Glutamatergic neuron (in vitro differentiated cells): ENCODE measurements at places on chromosomes 3 and 15. TPM values are rescaled to one million over a fixed set of nuclear protein-coding genes. Genes with fewer than 3 reads are reported as not detected.
A peak's percentile ranks its signal among the peaks of the same experiment; 100 is the strongest.

Gene ARGFX
- not detected for total RNA-seq

- H3K27ac ChIP-seq: no peak overlapping the region
- H3K27me3 ChIP-seq: peaks cover 5% of the 10 kb centered on the region
- H3K4me3 ChIP-seq: no peak overlapping the region
- no peaks in the 10 kb centered on the region for H3K36me3 ChIP-seq
- no peak for DNase-seq
- peaks cover 35% of the 10 kb centered on the region for H3K4me1 ChIP-seq
Observed at GRCh38 chr15:65639509-65639908, 17.8 kb downstream of the SLC24A1 start.

- H3K4me1 ChIP-seq: peaks cover 12% of the 10 kb centered on the region
- DNase-seq: no peak
- no peak overlapping the region for H3K27ac ChIP-seq
Observed at GRCh38 chr3:4735243-4735642, 242.1 kb downstream of the ITPR1 start.

DNA sequence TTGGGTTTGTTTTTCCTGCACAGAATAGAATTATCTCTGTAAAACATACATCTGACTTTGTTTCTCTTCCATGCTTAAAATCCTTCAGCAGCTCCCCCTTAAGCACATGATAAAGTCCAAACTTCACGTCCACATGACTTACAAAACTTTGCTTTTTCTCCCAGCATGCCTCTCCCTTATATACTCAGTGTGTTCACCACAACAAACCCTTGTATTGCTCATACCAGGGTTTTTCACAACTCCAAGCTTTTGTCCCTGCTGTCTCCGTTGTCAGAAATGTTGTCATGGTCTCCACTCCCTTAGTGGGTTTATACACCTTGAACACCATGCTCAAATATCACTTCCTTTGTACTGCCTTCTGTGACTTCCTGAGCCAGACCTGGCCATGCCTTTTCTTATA, 91.1 kb upstream of the MITF start:
- H3K27ac ChIP-seq: no peak overlapping the region
- DNase-seq: no peak
- H3K4me1 ChIP-seq: no peaks in the 10 kb centered on the region
- no peaks in the 10 kb centered on the region for H3K36me3 ChIP-seq
- no peak overlapping the region for H3K4me3 ChIP-seq
- no peaks in the 10 kb centered on the region for H3K27me3 ChIP-seq

GRCh38 chr3:24756101-24756888, 261.6 kb upstream of the THRB start:
- no peak overlapping the region for H3K27ac ChIP-seq
- H3K4me3 ChIP-seq: no peak overlapping the region
- H3K4me1 ChIP-seq: no peaks in the 10 kb centered on the region
- no peak for DNase-seq
- no peaks in the 10 kb centered on the region for H3K27me3 ChIP-seq

Gene NOX5
- total RNA-seq: not detected

Gene IGSF10
- 0.05 TPM for total RNA-seq

GRCh38 chr15:80401456-80401855, 2.7 kb upstream of the ARNT2 start:
- H3K4me1 ChIP-seq: peaks cover 27% of the 10 kb centered on the region
- DNase-seq: no peak
- H3K27me3 ChIP-seq: no peaks in the 10 kb centered on the region
- no peak overlapping the region for H3K27ac ChIP-seq
- H3K4me3 ChIP-seq: no peak overlapping the region

GRCh38 chr15:91765660-91766059, 87.8 kb upstream of the SLCO3A1 start:
- no peak overlapping the region for H3K27ac ChIP-seq
- H3K36me3 ChIP-seq: no peaks in the 10 kb centered on the region
- peaks cover 2% of the 10 kb centered on the region for H3K27me3 ChIP-seq
- no peak overlapping the region for H3K4me3 ChIP-seq
- no peak for DNase-seq

- no peak for DNase-seq
- no peaks in the 10 kb centered on the region for H3K36me3 ChIP-seq
- H3K4me3 ChIP-seq: no peak overlapping the region
- no peak overlapping the region for H3K27ac ChIP-seq
- no peaks in the 10 kb centered on the region for H3K4me1 ChIP-seq
Observed at GRCh38 chr3:36403661-36404060, 23.4 kb downstream of the STAC start.

Gene KLHL6
- not detected for total RNA-seq

GRCh38 chr3:48429960-48430707, at the start of gene PLXNB1:
Gene PLXNB1 (minus strand): TSS chr3:48430086. CDS start chr3:48424611, 5,475 bp downstream.
- peaks cover 18% of the 10 kb centered on the region for H3K27me3 ChIP-seq
- peaks cover 16% of the 10 kb centered on the region for H3K4me1 ChIP-seq
- peak within 1 kb of the TSS; percentile 73 for H3K27ac ChIP-seq
- DNase-seq: peak; percentile 47
- H3K4me3 ChIP-seq: peak within 1 kb of the TSS; percentile 80

DNA sequence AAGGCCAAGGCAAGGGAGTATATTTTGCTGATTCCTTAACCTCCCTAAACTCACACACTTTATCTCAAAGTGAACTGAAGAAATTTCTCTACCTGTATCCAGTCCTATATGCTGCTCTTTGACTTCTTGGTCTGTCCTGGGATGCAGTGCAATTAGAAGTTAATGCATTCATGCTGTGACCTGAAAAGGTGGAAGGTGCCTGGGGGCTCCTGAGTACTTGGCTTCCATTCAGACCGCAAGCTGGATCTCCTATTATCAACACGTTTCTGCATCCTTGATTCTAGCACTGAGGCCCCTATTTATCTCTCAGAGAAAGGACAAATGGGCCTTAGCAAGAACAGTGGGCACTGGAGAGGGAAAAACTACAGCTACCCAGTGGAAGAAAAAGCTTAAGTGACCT, 17.7 kb upstream of the CADPS start:
- no peak overlapping the region for H3K27ac ChIP-seq
- peaks cover 5% of the 10 kb centered on the region for H3K36me3 ChIP-seq
- H3K27me3 ChIP-seq: peaks cover 2% of the 10 kb centered on the region
- no peak overlapping the region for H3K4me3 ChIP-seq
- peaks cover 15% of the 10 kb centered on the region for H3K4me1 ChIP-seq

Gene CADM2
- 233 TPM for total RNA-seq

DNA sequence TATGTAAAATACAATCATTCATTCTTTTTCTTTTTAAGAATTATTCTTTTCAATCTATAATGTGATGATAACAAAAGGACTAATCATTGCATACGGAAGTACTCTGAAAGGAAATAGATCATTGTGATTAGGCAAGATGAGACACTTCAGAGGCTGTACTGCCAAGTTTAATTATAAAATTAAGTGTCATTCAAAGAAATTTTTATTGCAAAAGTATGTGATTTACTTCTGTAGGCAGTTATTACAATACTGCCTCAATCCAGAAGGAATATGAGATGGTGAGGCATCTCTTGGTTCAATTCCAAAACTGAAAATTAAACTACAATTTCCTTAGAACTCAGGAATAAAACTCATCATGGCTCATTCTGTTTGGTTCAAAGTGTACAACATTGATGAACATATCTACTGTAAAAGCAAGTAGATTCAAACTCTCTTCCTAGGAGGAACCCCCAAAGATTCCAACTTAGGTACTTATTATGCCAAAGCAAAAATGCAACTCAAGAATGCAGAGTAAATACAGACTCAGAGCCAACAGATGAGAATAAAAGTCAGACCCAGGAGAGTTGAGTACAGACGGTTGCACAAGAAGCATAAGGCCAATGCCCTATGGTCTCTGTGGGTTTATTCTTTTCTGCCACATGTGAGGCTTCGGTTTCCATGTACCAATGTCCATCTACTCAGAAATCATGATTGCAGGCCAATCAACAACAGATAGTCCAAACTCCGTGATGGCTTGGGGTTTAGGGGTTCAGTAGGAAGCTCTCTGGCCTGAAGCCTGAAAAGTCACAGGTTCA, 118.5 kb upstream of the WNT5A start:
- DNase-seq: no peak
- no peaks in the 10 kb centered on the region for H3K36me3 ChIP-seq

DNA sequence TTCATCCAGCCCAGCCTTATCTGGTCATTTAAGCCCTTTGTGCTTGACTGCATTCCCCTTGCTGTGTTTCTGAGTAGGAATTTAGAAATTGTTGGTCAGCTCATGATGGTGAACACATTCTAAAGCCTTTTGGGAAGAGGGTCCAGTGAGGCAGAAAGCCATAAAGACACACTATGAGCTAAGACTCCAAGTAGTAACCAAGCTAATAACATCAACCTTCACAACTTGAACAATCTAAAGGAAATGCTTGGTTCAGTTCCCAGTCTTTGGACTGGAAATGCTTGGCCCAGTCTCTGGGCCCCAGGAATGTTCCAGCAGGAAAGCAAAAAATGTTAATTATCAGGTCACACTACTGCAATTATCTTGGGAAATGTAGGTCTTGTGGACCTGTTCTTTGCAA, 7.7 kb downstream of the PLSCR1 start:
- peaks cover 4% of the 10 kb centered on the region for H3K4me1 ChIP-seq
- H3K36me3 ChIP-seq: no peaks in the 10 kb centered on the region
- H3K4me3 ChIP-seq: no peak overlapping the region
- H3K27ac ChIP-seq: no peak overlapping the region
- no peak for DNase-seq

Gene RTP1
- not detected for total RNA-seq

DNA sequence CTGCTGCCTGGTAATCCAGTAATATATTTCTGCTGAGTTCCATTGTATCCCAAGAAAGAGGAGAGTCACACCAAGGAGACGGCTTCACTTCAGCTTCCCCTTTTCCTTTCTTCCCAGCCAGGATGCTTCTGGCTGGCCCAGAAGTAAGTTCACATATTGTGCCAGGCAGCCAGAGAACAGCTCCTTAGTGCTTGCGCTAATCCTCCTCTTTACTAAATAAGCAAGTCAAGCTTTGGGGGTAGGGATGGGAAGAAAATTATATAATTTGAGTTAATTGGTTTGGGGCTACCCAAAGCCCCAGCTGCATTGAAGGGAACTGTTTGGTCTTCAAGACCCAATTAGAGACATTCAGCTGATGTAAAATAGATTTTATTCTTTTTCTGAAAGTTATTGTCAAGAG, 218.8 kb upstream of the HES1 start:
- peaks cover 6% of the 10 kb centered on the region for H3K36me3 ChIP-seq
- H3K4me3 ChIP-seq: no peak overlapping the region
- H3K27ac ChIP-seq: no peak overlapping the region

DNA sequence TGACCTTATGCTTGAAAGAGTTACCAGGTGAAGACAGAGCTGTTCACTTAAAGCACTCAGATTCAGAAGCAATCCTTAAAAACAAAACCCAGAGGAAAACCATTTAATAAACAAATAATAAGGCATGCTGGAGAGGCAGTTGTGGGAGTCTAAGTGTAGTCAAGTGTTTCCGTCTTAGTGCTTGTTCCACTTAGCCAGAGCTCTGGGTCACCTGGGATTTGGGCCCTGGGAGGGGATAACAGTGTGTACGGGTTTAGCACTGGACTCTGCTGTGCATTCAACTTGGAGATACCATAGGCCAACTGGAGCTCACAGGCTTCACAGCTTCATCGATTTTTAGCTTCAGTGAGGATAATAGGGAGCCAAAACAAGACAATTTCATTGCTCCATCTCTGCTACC, 444.6 kb downstream of the CNTN4 start:
- no peak overlapping the region for H3K4me3 ChIP-seq
- H3K27ac ChIP-seq: no peak overlapping the region
- peaks cover 6% of the 10 kb centered on the region for H3K36me3 ChIP-seq

Gene LMAN1L
- not detected for total RNA-seq

Gene CPA3
- total RNA-seq: not detected

Gene GOLGA8M
- not detected for total RNA-seq

GRCh38 chr15:52491472-52491871, 37.2 kb downstream of the MYO5A start:
- DNase-seq: no peak
- no peaks in the 10 kb centered on the region for H3K36me3 ChIP-seq
- H3K4me1 ChIP-seq: peaks cover 6% of the 10 kb centered on the region
- no peak overlapping the region for H3K4me3 ChIP-seq
- no peaks in the 10 kb centered on the region for H3K27me3 ChIP-seq
- H3K27ac ChIP-seq: no peak overlapping the region

Gene ITIH1
- not detected for total RNA-seq

Gene DUOXA2
- total RNA-seq: not detected

- no peak for DNase-seq
- peaks cover 10% of the 10 kb centered on the region for H3K27me3 ChIP-seq
- H3K36me3 ChIP-seq: no peaks in the 10 kb centered on the region
- H3K4me1 ChIP-seq: peaks cover 15% of the 10 kb centered on the region
- peak overlapping the region; percentile 43 for H3K27ac ChIP-seq
Observed at GRCh38 chr15:68195336-68196112, 9.6 kb downstream of the CALML4 start.

GRCh38 chr3:52313774-52314188, 2.3 kb upstream of the DNAH1 start:
- H3K36me3 ChIP-seq: no peaks in the 10 kb centered on the region
- peaks cover 14% of the 10 kb centered on the region for H3K27me3 ChIP-seq
- no peak for DNase-seq
- H3K27ac ChIP-seq: peak overlapping the region; percentile 99
- H3K4me3 ChIP-seq: no peak overlapping the region

DNA sequence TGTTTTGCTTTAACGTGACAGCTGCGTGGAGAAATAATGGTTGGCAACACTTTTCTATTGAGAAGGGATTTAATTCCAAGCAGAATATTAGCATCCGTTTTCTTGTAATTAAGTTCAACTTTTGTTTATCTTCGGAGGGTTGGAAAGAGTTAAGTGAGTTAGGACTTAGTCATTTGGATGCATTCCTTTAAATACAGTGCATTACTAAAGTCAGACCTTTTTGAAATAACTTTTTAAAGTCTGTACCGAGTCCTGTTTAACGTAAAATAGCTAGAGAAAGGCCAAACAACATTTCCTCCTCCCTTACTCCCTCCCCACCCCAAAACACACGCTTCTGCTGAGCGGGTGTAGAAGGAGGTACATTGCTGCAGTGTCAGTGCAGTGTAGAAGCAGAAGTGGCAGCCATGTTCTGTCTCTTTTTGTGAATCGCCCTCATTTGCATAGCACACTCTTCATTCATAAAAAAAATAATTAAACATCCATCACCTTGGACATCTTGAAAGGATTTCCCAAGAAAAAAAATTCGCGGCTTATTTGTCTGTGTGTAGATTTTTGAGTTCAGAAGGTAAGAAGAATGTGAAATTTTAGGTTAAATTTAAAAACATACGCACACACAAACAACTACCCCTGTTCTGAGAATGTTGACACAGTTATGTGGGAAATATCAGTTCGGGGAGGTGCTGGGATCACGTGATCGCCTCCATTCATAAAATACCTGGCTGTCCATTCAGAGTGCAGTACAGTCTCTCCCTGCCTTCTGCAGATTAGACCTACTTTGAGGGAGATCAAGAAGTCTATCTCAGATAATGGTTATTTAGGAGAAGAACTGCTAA, 1.6 kb downstream of the SPRED1 start:
- peaks cover 11% of the 10 kb centered on the region for H3K4me1 ChIP-seq
- DNase-seq: no peak
- no peak overlapping the region for H3K27ac ChIP-seq
- peak overlapping the region; percentile 85 for H3K4me3 ChIP-seq
- no peaks in the 10 kb centered on the region for H3K36me3 ChIP-seq

GRCh38 chr3:133490468-133491351, 82.8 kb upstream of the CDV3 start:
- peaks cover 2% of the 10 kb centered on the region for H3K27me3 ChIP-seq
- peaks cover 21% of the 10 kb centered on the region for H3K36me3 ChIP-seq
- no peaks in the 10 kb centered on the region for H3K4me1 ChIP-seq
- DNase-seq: no peak
- no peak overlapping the region for H3K27ac ChIP-seq
